ENCODE measurements at places on chromosomes 7 and 10.
A peak's percentile ranks its signal among the peaks of the same experiment; 100 is the strongest.

DNA sequence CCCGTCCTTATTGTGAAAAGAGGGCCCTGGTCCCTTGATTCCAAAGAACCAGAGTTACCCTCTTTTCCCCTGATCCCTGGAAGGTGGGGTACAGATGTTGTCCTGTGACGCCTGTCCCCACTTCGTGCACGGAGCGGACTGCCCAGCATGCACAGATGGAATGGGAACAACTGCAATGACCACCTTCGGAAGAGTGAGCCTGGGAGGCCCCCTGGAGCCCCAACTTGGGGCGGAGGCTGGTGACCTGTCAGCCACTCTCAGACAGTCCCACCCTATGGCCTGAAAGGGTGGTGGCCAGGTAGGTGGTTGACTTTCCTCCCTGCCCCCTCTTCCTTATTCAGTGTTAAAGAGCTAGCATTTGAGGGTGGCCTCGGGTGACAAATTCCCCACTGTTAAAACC lies 196.6 kb upstream of the GALNT17 start:
- no peak for DNase-seq

GRCh38 chr7:106486331-106486730 lies 174.6 kb downstream of the CCDC71L start:
- DNase-seq: no peak

- no peak for DNase-seq
Observed at GRCh38 chr7:29864656-29865055, 58.3 kb downstream of the WIPF3 start.

- DNase-seq: no peak
Observed at GRCh38 chr7:126578338-126578737, 674.4 kb downstream of the GRM8 start.

- no peak for DNase-seq
Observed at GRCh38 chr10:91694170-91694794, 61.4 kb upstream of the PPP1R3C start.

DNA sequence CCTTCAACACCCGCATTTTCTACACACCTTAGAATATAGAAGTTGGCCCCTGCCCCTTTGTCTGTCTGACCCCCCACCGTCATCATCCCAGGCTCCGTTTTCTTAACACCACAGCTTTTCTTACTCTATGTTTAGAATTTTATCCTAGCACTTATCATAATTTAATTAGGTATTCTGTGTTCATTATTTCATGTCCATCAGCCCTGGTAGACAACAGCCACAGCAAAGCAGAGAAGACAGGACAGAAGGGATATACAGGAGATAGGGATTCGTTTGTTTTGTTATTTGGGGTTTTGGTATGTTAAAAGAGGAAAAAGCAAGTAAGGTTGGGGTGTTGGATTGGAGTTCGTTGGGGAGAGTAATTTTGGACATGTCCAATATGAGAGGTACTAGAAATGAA lies 48.8 kb downstream of the ITGA8 start:
- no peak for DNase-seq

GRCh38 chr7:6508539-6508938 lies 42.7 kb downstream of the GRID2IP start:
- no peak for DNase-seq

- no peak for DNase-seq
Observed at GRCh38 chr10:60377955-60378354, 11.7 kb downstream of the ANK3 start.

GRCh38 chr7:30304177-30304884 lies 19.9 kb downstream of the ZNRF2 start:
- DNase-seq: no peak

GRCh38 chr10:101776161-101776817 lies 375 bp upstream of the FGF8 start:
- DNase-seq: no peak

- DNase-seq: no peak
Observed at GRCh38 chr10:16887565-16887964, 70.3 kb upstream of the RSU1 start.

DNA sequence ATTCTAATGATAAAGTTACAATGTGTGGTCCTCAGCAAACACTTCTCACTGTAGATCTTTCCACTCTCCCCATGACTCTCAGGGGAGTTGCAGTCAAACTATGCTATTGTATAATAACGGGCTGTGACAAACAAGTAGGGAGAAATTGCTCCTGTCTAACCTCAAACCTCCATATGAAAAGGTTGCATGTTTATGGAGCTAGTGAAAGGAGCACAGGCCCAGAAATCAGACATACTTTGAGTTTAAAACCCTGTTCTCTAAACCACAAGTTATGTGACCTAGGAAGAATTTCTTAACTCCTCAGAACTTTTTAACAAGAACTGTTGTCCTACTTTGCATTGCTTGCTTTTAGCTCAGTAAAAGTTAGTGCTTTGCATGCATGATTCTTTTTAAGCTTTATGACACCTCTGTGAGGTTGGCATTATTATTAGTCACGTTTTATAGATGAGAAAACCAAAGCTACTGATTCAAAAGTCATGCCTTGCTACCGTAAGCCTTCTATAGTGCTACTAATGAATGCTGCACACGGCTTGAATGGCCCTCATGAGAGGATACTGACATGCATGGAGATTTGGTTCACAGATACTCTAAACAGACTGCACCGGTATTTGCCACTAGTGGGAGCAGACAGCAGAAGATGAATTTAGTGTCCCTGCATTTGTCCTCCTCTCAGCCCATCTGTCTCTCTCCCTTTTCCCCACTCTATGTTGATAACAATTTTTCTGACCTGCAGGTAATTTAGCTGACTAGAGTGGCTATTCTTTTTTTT lies 129.5 kb upstream of the PCGF5 start:
- no peak for DNase-seq

DNA sequence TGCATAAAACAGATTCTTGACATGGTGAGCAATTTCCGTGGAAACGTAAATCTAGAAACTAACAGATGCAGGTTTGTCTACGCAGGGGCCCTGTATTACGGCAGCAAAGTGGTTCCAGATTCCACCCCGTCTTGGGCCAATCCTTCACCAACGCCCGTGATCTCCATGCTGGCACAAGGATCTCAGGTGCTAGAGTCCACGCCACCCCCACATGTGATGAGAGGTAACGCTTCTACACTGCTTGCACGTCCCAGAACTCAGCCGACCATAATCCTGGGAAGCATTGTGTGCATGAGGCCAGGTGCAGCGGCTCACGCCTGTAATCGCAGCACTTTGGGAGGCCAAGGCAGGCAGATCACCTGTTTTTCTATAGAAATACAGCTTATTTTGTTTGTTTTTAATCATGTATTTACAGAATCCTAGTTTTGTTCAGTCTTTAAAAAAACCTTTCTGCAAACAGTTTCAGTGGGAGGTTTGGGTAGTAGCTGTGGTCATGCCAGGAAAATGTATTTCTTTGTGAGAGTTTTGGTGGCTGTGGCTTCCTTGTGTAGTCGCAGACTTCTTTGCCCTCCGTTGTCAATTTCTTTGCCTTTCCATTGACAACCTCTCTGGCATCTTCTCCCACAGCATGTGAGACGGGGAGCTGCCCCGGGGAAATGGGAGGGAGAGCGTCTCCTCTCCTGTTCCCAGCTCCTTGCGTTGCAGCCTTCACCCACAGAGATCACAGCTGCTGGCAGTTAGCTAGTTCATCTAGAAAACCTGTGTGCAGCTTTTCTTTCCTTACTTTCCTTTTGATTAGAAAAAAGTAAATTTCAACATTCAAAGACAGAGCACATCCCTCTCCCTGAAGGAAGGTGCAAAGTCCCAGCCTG lies 35.7 kb downstream of the ITIH2 start:
- DNase-seq: no peak

- DNase-seq: no peak
Observed at GRCh38 chr7:34156336-34156735, 251.0 kb downstream of the BMPER start.

DNA sequence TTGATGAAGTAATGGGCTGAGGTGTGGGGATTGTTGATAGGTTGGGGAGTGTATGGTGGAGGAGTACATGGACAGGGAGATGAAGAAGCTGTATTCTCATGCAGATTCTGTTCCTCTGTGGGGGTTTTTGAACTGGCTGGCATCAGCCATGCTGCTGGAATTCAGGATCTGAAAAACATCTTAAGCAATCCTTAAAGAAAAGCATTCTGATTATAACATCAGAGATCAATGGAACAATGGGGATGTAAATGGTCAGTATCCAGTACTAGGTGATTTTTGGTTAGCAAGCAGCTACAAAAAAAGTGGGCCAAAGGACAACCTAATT lies 247.5 kb upstream of the GALNT17 start:
- no peak for DNase-seq

DNA sequence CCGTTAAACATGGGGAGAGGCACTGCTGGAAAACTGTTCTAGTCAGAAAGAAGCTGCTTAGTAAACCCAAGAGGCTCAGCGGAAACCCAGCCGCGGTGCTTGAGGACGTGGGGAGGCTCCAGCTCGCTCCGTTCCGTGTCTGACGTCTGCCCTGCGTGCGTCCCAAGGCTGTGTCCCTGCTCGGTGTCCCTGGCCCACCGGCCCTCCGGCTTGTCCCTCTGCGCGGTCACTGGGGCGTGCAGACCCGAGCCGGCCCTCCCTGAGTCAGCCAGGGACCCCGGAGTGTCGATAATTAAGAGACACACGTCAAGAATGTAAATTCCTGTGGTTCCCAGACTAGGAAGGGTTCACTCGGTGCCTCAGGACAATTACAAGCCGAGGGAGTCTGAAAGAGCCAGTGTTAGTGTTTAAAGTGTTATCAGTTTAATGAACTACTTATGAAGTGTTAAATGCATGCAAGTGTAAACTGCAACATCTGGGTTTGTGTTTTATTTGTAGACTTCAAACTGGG lies 98.9 kb downstream of the WDR11 start:
- peak; percentile 61 for DNase-seq

- DNase-seq: peak; percentile 94
Observed at GRCh38 chr10:102114861-102115618, 5.1 kb downstream of the LDB1 start.

DNA sequence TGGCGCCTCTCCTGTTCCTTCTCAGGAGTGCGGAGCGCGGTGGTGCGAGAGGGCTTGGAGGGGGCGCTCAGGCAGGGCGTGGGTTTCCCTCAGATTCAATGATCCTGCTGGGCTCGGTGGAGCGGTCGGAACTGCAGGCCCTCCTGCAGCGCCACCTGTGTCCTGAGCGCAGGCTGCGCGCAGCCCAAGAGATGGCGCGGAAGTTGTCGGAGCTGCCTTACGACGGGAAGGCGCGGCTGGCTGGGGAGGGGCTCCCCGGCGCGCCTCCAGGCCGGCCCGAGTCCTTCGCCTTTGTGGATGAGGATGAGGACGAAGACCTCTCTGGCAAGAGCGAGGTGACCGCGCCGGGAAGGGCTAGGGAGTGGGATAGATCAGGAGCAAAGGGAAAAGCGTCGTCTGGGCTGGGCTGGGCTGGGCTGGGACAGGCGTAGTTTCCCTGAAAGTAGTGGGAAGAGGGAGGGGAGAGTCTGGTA lies 17.0 kb downstream of the FAM131B start:
- DNase-seq: no peak

DNA sequence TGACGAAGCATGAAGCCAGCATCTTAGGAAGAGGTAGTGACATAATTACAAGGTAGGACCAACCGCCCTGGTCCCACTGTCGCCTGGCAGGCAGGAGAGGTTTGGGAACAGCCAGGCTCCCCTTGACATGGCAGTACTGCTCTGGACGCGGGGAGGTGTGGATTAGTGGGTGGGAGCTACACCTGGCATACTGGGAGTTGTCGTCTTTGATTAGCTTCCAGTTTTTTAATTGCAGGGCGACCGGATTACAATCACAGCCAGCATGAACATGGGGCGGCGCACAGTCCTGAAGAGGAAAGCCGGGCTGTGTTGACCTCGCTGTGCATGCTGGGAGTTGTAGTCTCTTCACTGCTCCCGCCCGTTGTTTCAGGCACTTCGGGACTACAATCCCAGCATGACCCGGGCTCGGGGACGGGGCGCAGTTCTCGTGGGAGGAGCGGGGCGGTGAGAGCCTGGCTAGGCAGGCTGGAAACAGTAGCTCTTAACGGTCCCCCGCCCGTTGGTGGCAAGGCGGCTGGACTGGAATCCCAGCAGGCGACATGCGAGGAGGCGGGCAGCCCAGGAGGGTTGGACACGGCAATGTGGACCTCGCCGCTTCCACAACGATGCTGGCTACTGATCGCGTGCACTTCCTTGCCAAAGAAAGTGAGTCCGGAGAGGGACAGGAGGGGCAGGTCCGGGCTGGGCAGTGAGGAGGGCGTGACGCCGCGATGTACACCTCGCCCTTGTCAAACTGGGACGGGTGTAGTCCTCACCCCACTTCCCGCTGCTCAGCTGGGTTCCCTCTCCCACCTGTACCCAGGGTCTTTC lies 98.0 kb upstream of the ZNF722 start:
- no peak for DNase-seq

GRCh38 chr7:37089972-37090371 lies 358.7 kb downstream of the ELMO1 start:
- DNase-seq: no peak

DNA sequence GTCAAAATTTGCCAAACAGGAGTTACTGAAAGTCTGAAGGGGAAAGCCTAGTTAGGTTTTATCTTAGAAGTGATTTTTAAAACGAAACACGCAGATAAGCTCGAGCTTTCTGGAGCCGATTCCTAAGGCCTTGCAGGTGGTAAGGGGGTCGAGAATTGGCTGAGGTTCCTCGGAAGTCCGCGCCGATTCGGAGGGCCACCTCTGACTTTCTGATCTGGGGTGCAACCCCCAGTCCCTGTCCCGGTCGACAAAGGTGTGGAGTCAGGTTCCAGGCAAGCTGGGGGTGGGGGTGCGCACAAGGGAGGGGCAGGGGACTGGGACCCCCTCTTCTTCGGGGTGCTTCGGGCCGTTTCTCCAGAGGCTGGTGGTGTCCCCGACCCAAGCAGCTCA lies 701 bp upstream of the CUL1 start:
- peak; percentile 65 for DNase-seq

- no peak for DNase-seq
Observed at GRCh38 chr7:16347066-16347826, 74.1 kb downstream of the CRPPA start.

- no peak for DNase-seq
Observed at GRCh38 chr7:132443761-132444520, 132.3 kb downstream of the PLXNA4 start.

- no peak for DNase-seq
Observed at GRCh38 chr7:46071601-46072000, 150.5 kb upstream of the IGFBP3 start.

- DNase-seq: no peak
Observed at GRCh38 chr7:127828843-127829500, 177.0 kb downstream of the SND1 start.

GRCh38 chr7:32941681-32942414 lies 15.4 kb upstream of the FKBP9 start:
- DNase-seq: no peak

- no peak for DNase-seq
Observed at GRCh38 chr10:118017850-118018249, 28.9 kb downstream of the RAB11FIP2 start.

DNA sequence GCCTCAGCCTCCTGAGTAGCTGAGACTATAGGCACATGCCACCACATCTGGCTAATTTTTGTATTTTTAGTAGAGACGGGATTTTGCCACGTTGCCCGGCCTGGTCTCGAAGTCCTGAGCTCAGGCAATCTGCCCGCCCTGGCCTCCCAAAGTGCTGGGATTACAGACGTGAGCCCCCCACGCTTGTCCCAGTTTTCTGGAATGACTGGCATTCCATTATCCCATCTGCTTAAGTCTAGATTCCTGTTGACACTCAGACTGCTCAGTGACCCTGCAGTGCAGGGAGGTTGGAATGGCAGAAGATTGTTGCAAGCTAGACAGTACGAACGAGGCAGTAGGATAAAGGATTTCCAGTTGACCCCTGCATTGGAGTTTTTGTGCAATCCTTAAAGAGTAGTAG lies 135.1 kb upstream of the NPS start:
- no peak for DNase-seq

- peak; percentile 87 for DNase-seq
Observed at GRCh38 chr10:109883859-109884771, 39.2 kb downstream of the XPNPEP1 start.
